ENCODE measurements at places on chromosomes 2 and 18. TPM values are rescaled to one million over a fixed set of nuclear protein-coding genes. Genes with fewer than 3 reads are reported as not detected.

DNA sequence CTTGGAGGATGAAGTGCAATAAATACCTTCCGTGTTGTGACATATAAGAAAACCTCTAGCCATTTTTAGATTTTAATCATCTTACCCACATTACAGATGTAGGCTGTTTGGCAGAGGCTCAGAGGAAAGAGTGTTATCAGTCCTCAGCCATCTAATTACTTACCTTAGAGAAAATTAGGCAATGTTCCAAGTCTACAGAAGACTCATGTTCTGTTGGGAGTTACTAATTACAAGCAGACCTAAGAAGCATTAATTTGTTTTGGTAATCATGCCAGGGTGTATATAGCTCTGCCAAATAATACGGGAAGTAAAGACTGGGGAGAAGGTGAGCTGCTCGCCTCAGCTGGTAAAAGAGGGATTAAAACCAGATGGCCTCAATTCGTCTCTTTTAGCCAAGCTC lies 125.8 kb upstream of the PGAP1 start:
- no peak overlapping the region for H3K4me3 ChIP-seq
- DNase-seq: no peak
- H3K27me3 ChIP-seq: no peaks in the 10 kb centered on the region
- peak overlapping the region; percentile 40 for H3K27ac ChIP-seq
- peaks cover 35% of the 10 kb centered on the region for H3K36me3 ChIP-seq

- peaks cover 7% of the 10 kb centered on the region for H3K27me3 ChIP-seq
- no peak overlapping the region for H3K4me3 ChIP-seq
- H3K36me3 ChIP-seq: no peaks in the 10 kb centered on the region
- H3K27ac ChIP-seq: no peak overlapping the region
- DNase-seq: no peak
Measured at GRCh38 chr2:175804122-175804521, 197.9 kb downstream of the LNPK start.

GRCh38 chr18:10201659-10202058 lies 252.8 kb upstream of the APCDD1 start:
- no peak overlapping the region for H3K27ac ChIP-seq
- no peaks in the 10 kb centered on the region for H3K27me3 ChIP-seq
- no peaks in the 10 kb centered on the region for H3K36me3 ChIP-seq
- no peaks in the 10 kb centered on the region for H3K4me1 ChIP-seq
- no peak for DNase-seq

GRCh38 chr2:185608799-185609198 lies 129.8 kb upstream of the FSIP2 start:
- H3K4me1 ChIP-seq: no peaks in the 10 kb centered on the region
- H3K36me3 ChIP-seq: no peaks in the 10 kb centered on the region
- H3K27me3 ChIP-seq: no peaks in the 10 kb centered on the region
- no peak overlapping the region for H3K27ac ChIP-seq
- H3K4me3 ChIP-seq: no peak overlapping the region

- H3K27me3 ChIP-seq: no peaks in the 10 kb centered on the region
- peaks cover 8% of the 10 kb centered on the region for H3K4me1 ChIP-seq
- DNase-seq: peak; percentile 66
- peak overlapping the region; percentile 28 for H3K27ac ChIP-seq
- H3K4me3 ChIP-seq: peak overlapping the region; percentile 0
Measured at GRCh38 chr2:55175254-55176093, 56.6 kb downstream of the CLHC1 start.

DNA sequence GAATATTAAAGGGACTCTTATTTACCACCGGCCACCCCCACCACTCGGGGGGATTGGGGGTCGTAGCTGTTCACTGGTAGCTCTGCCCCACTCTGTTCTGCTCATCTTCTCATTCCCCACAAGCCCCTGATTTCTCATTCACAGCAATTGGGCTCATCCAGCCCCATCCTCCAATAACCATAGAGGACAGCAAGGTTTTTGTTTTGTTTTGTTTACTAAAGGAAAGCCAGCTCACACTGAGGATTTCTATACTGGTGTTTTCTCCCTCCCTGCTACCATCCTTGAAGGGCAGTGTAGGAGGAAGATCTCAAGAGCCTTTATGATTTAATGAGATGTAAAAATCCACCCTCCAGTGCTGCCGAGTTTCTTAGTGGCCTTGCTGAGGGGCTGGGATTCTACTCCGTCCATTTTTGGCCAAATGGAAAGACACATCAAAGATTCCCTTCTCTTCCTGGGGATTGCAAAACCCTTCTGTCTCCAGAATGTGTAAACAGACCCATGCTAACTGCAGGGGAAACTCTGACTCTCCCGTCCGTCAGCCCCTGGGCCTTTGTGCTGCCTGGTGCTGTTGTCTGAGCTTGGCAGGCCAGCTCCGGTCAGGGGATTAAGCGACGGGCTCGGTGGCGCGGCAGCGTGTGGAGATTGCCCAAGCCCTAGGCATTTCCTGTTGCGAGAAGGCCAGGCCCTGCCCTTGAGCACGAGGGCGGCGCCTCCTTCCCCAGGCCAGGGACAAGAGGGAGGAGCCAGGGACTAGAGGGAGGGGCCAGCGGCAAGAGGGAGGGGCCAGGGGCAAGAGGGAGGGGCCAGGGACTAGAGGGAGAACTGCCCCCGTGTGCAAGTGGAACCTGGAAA lies 165.0 kb downstream of the ANTXR1 start:
- H3K27me3 ChIP-seq: peaks cover 21% of the 10 kb centered on the region
- peaks cover 8% of the 10 kb centered on the region for H3K4me1 ChIP-seq
- no peak for DNase-seq
- no peak overlapping the region for H3K4me3 ChIP-seq

DNA sequence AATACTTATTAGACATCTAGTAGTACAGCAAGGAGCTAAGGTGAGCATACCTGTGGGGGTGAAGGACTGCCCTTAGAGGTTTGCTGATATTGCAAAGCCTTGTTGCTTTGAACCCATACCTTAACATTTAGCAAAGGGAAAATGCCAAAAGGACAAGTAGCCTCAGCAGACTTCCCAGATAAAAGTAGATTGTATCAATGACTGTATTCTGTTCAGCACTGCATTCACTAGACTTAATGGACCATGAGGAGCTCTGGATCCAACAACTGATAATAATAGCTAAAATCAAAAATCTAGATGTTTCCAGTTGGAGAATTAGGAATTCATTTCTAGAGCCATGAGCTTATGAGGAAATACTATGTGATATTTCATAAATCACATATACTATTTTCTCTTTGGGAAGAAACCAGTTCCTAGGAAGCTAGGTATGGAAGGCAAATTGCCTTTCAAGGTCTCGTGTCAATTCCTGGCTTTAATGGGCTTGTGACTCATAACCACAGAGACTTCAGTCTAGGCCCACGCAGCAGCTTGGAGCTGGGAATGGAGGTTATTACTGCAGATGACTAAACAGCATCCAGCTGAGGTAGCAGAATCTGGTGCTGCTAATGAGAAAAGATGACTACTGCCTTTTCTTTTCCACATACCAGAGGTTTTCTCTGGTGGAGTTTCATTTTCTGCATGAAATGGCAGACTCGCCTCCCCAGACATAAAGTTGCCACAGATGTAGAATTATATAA lies 191.2 kb upstream of the NABP1 start:
- H3K27ac ChIP-seq: no peak overlapping the region
- no peak for DNase-seq
- H3K4me1 ChIP-seq: no peaks in the 10 kb centered on the region
- H3K4me3 ChIP-seq: no peak overlapping the region
- peaks cover 2% of the 10 kb centered on the region for H3K27me3 ChIP-seq
- H3K36me3 ChIP-seq: no peaks in the 10 kb centered on the region

The DNER gene
- not detected for total RNA-seq

The TMEM169 gene
- total RNA-seq: 2.6 TPM

GRCh38 chr2:20076757-20077156 lies 25.3 kb upstream of the LAPTM4A start:
- no peak overlapping the region for H3K4me3 ChIP-seq
- H3K36me3 ChIP-seq: no peaks in the 10 kb centered on the region
- no peak overlapping the region for H3K27ac ChIP-seq
- no peaks in the 10 kb centered on the region for H3K27me3 ChIP-seq
- no peak for DNase-seq

DNA sequence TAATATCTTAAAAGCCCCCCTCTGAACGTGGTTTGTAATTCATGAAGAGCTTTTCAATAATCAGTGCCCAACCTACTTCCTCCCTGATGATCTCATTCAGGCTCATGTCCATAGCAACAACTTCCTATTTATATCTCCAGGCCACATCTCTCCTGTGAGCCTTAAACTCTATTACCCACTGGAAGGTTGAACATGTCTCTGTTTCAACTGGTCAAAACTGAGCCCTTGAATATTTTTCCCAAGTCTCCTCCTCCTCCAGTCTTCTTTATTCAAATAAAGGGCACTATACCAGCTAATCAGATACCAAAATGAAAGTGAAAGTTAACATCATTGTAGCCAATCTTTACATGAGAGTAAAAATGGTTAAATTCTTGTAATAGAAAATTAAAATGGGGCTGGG lies 63.7 kb upstream of the ITGA4 start:
- peak overlapping the region; percentile 89 for H3K27ac ChIP-seq
- peak overlapping the region; percentile 65 for H3K4me3 ChIP-seq
- DNase-seq: no peak
- H3K27me3 ChIP-seq: no peaks in the 10 kb centered on the region

The MPP4 gene
- not detected for total RNA-seq

The MATN3 gene
- total RNA-seq: not detected

The RAPH1 gene
- 1.7 TPM for total RNA-seq

DNA sequence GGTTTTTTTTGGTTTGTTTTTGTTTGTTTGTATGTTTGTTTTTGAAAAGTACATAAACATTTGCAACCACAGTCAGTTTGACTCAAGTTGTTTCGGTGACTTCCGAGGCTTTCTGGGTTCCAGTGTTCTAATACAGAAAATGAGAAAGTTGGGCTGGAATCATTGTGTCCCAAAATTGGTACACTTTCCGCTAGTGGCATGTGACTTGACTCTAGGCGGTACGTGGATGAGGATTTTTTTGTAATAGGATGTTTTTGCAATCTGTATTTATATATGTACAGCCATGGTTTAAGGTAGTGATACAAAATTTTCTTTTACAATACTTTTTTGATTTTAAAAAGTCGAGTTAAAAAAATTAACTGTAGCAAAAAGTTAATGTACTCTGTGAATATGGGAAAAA lies 1.7 kb downstream of the MFF start:
- H3K4me3 ChIP-seq: peak overlapping the region; percentile 93
- H3K27me3 ChIP-seq: no peaks in the 10 kb centered on the region
- H3K36me3 ChIP-seq: no peaks in the 10 kb centered on the region
- no peak for DNase-seq
- peaks cover 48% of the 10 kb centered on the region for H3K4me1 ChIP-seq

The NOSTRIN gene
- total RNA-seq: not detected

DNA sequence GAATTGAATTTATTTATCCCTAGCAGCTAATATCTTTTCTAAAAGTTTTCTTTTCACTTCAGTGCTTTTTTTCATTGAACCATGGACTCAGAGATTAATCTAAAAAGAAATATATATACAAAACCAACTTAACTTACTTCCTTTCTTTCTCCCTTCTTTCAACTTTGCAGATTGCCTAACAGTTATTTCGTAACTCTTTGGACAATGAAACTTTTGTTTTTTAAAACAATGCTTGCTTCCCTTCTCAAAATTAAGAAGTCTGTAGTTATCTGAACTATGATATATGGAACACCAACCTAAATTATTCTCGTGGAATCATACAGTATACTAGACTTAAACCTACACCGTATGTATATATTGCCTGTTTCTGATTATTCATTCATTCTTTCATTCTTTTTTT lies 62.9 kb downstream of the MIB1 start:
- peaks cover 1% of the 10 kb centered on the region for H3K4me1 ChIP-seq
- no peak for DNase-seq
- no peaks in the 10 kb centered on the region for H3K27me3 ChIP-seq
- no peak overlapping the region for H3K27ac ChIP-seq
- no peak overlapping the region for H3K4me3 ChIP-seq

The HAAO gene
- total RNA-seq: 0.80 TPM

The CENPA gene
- total RNA-seq: 0.44 TPM

- no peak overlapping the region for H3K4me3 ChIP-seq
- peaks cover 17% of the 10 kb centered on the region for H3K4me1 ChIP-seq
- no peak for DNase-seq
- peak overlapping the region; percentile 49 for H3K27ac ChIP-seq
- no peaks in the 10 kb centered on the region for H3K36me3 ChIP-seq
- H3K27me3 ChIP-seq: peaks cover 6% of the 10 kb centered on the region
Measured at GRCh38 chr18:48997985-48998831, 47.4 kb upstream of the SMAD7 start.

The RTP5 gene
- total RNA-seq: not detected

DNA sequence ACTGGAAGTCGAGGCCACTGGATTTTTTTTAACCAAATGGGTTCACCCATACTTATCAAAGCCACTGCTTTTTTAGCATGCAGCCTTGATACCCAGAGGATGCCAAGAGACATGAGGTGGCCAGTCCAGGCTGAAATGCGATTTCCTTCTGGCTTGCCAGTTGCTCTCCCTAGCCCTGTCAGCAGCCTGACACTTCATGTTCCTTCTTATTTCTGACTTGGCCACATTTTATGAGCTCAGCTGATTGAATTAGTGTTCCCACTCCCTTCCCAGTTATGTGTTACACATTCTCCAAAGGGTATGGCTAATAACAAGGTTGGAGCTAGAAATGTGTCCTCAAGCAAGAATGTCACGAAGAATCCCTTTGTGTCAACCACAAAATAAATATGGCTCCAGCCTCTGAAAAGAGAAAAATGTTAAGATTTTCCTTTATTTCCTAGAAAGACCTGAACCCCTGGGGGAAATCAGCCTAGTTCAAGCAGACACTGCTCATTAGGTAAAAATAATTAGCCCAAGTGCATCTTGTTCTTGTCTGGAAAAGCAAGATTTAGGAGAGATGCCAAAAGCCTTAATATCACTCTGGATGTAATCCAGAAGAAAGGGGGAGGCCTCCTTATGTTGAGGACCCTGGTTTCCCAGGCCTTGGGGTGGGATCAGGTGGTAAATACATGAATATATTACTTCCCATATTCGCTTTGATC lies 121.7 kb upstream of the TACR1 start:
- no peaks in the 10 kb centered on the region for H3K27me3 ChIP-seq
- no peak for DNase-seq
- H3K27ac ChIP-seq: no peak overlapping the region
- H3K4me1 ChIP-seq: peaks cover 18% of the 10 kb centered on the region

- no peak overlapping the region for H3K4me3 ChIP-seq
- H3K27me3 ChIP-seq: peaks cover 3% of the 10 kb centered on the region
- no peaks in the 10 kb centered on the region for H3K36me3 ChIP-seq
- DNase-seq: no peak
- no peak overlapping the region for H3K27ac ChIP-seq
Measured at GRCh38 chr2:600542-601386, 76.4 kb downstream of the TMEM18 start.

The CHRNG gene
- not detected for total RNA-seq
